ENCODE measurements at places on chromosomes 13 and 19. TPM values are rescaled to one million over a fixed set of nuclear protein-coding genes. Genes with fewer than 3 reads are reported as not detected.

AP1M2 gene
- total RNA-seq: 146 TPM

CBARP gene
- total RNA-seq: 25.6 TPM

TYROBP gene
- not detected for total RNA-seq

ALOX5AP gene
- not detected for total RNA-seq

EBPL gene
- 65.9 TPM for total RNA-seq

PEAK3 gene
- total RNA-seq: not detected

PEX11G gene
- total RNA-seq: 2.4 TPM

ZNF540 gene
- 0.20 TPM for total RNA-seq

- DNase-seq: peak; percentile 90
- H3K36me3 ChIP-seq: peaks cover 44% of the 10 kb centered on the region
- H3K4me3 ChIP-seq: no peak overlapping the region
- no peaks in the 10 kb centered on the region for H3K27me3 ChIP-seq
Measured at GRCh38 chr19:6412447-6413091, 12.0 kb downstream of the KHSRP start.

DNA sequence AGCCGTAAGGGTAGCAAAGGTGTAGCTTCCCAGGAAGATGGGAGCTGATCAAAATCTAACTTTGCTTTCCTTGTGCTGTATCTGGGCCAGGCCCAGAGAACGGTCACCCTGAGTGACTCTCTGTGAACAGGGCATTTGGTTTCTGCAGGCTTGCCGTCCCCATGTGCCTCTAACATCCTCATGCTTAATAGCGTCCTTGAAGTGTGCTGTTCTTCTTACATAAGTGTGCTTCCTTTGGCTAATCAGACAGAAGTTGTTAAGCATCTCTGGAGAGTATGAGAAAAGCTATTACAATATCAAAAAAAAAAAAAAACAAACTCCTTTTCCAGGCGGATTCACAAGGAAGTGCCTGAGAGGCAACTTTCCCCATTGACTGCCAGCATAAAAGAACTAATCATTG lies 503.7 kb downstream of the DIAPH3 start:
- H3K4me3 ChIP-seq: no peak overlapping the region
- no peaks in the 10 kb centered on the region for H3K4me1 ChIP-seq
- H3K36me3 ChIP-seq: peaks cover 15% of the 10 kb centered on the region
- no peak overlapping the region for H3K27ac ChIP-seq
- no peaks in the 10 kb centered on the region for H3K27me3 ChIP-seq

- no peak within 1 kb of the TSS for H3K27ac ChIP-seq
- H3K27me3 ChIP-seq: no peaks in the 10 kb centered on the region
- peak within 1 kb of the TSS; percentile 94 for H3K4me3 ChIP-seq
- H3K4me1 ChIP-seq: no peaks in the 10 kb centered on the region
- peaks cover 25% of the 10 kb centered on the region for H3K36me3 ChIP-seq
Measured at GRCh38 chr19:23758187-23759074, at the start of gene ZNF681. Gene ZNF681 (minus strand): TSS chr19:23758891. CDS start chr19:23758749, 142 bp downstream.

DNA sequence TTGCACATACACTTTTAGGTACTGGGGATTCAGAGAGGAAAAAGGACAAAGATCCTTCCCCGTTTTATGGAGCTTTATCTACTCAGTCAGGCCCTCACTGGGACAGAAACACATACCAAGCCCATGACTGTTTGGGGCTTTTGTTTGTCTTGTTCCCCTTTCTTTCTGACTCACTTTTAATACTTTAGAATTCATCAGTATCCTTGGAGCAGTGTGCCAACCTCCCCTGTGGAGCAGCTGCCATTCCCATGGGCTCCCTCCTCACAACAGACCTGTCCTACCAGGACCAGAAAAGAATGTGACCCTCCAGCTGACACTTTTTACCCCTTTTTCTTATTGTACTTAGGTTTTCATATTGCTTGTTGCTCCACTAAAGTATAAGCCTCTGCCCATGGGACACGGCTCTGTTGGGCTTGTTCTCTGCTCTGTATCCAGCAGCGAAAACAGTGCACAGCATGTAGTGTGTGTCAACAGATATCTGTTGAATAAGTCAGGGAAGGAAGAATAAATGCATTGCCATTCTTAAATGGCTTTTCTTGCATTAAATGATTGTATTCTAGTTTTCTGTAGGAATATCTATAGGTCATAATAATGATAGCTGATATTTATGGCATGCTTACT lies 431.1 kb downstream of the EFNB2 start:
- no peaks in the 10 kb centered on the region for H3K27me3 ChIP-seq
- H3K36me3 ChIP-seq: no peaks in the 10 kb centered on the region
- H3K27ac ChIP-seq: no peak overlapping the region
- DNase-seq: no peak
- peaks cover 8% of the 10 kb centered on the region for H3K4me1 ChIP-seq

GRCh38 chr19:39377373-39378362 lies 13.2 kb downstream of the PAF1 start:
- H3K27ac ChIP-seq: no peak overlapping the region
- H3K27me3 ChIP-seq: no peaks in the 10 kb centered on the region
- no peak for DNase-seq
- H3K4me1 ChIP-seq: no peaks in the 10 kb centered on the region
- H3K36me3 ChIP-seq: peaks cover 54% of the 10 kb centered on the region

DNA sequence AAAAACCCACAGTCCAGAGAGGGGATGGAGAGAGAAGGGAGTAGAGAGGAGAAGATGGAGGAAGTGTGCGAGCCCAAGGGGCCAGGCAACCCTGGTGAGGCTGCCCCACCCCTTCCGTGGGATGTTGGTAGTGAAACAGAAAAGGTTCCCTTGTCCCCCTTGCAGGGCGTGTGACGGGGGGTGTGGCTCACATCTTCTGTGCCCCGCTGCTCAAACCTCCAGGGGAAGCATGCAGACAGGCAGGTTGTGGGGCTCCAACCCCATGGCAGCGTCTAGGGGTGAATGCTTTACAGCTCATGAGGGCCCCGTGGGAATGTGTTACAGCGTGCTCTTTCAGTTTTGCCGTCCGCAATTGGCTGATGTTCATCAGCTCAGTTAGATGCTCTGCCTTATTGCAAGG lies 14.7 kb upstream of the EVI5L start:
- no peak overlapping the region for H3K27ac ChIP-seq
- no peaks in the 10 kb centered on the region for H3K36me3 ChIP-seq
- no peak for DNase-seq
- no peaks in the 10 kb centered on the region for H3K27me3 ChIP-seq
- H3K4me3 ChIP-seq: no peak overlapping the region
- H3K4me1 ChIP-seq: no peaks in the 10 kb centered on the region

DNA sequence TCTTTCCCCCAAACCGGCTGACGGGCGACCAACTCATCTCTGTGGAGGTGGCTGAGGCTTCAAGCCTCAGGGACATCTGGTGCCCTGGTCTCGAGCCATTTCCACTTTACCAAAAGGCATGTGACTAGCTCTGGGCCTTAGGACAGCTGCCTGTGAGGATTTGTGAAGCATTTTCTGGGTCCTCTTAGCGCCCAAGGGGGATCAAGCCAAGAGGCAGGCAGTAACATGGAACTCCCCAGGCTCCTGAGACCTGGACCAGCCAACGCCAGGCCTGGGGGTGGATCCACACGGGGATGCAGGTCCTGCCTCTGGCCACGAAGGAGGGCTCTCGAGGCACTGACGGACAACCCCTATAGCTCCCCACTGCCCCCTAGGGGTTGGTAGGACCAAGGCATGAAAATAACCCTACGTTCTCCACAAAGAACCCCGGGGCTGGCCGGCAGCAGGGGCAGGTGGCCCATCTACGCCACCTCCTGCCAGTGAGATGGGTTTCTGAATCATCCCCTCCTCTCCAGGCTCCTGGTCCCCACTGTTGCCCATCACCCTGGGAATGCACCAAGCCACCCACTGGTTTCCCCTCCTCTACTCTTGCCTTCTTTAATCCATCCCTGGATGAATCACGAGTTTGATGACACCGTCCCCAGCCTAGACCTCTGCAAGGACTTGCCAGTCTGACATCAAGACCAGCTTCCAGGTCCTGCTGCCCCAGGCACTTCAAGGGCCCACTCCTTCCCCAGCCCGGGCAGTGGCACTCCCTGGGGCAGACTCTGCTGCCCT lies 7.0 kb upstream of the MYDGF start:
- no peaks in the 10 kb centered on the region for H3K27me3 ChIP-seq
- H3K4me3 ChIP-seq: peak overlapping the region; percentile 32
- H3K4me1 ChIP-seq: peaks cover 3% of the 10 kb centered on the region
- peaks cover 5% of the 10 kb centered on the region for H3K36me3 ChIP-seq
- DNase-seq: peak; percentile 90

- no peak for DNase-seq
- no peak overlapping the region for H3K4me3 ChIP-seq
- no peaks in the 10 kb centered on the region for H3K4me1 ChIP-seq
- no peaks in the 10 kb centered on the region for H3K27me3 ChIP-seq
Measured at GRCh38 chr13:93771782-93772181, 545.2 kb downstream of the GPC6 start.

DNA sequence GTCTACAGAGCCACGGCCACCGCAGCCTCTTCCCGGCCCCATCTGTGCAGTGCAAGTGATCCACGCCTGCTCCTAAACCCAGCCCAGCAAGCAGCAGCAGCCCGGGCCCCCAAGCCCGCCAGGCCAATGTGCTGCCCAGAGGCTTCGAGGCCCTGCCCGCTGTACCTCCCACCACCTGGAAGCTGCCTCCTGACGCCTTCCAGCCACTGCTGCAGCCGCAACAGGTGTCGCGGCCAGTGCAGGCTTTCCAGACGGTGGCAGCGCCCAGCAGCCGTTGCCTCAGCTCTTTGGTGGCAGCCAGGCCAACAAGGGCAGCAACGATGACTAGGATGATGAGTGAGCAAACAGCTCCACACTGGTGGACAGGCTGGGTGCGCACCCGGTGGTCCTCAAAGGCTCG lies 50.2 kb upstream of the TPM4 start:
- H3K4me1 ChIP-seq: no peaks in the 10 kb centered on the region
- H3K4me3 ChIP-seq: no peak overlapping the region
- no peaks in the 10 kb centered on the region for H3K27me3 ChIP-seq
- no peak for DNase-seq
- H3K36me3 ChIP-seq: no peaks in the 10 kb centered on the region
- H3K27ac ChIP-seq: no peak overlapping the region

GRCh38 chr13:51920267-51920666 lies 58.5 kb downstream of the CCDC70 start:
- no peaks in the 10 kb centered on the region for H3K27me3 ChIP-seq
- H3K4me3 ChIP-seq: no peak overlapping the region
- no peak overlapping the region for H3K27ac ChIP-seq
- no peaks in the 10 kb centered on the region for H3K36me3 ChIP-seq
- peak; percentile 9 for DNase-seq

DNA sequence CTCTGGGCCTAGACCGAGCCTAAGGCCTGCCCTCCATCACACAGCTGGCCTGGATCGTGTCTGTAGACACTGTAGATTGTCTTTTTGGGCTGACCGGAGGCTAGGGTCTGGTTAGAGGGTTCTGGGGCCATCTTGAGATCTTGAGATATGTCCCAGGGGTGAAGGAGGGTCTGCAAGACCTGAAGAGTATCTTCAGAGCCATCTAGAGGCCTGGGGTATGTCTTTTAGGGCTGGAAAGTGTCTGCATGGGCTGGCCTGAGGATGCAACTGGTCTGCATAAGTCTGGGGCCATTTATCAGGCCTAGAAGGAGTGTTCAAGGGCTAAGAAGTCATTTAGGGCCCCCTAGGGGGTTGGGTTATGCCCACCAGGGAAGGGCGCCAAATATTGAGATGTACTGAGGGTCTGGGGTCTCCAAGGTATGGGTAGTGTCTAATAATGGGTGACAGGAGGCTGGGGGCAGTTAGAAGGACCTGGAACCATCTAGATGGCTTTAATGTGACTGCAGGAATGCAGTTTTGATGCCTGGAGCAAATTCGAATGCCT lies 555 bp downstream of the SCAF1 start:
- H3K4me3 ChIP-seq: peak overlapping the region; percentile 99
- peaks cover 39% of the 10 kb centered on the region for H3K36me3 ChIP-seq
- no peak for DNase-seq
- H3K27me3 ChIP-seq: no peaks in the 10 kb centered on the region

DNA sequence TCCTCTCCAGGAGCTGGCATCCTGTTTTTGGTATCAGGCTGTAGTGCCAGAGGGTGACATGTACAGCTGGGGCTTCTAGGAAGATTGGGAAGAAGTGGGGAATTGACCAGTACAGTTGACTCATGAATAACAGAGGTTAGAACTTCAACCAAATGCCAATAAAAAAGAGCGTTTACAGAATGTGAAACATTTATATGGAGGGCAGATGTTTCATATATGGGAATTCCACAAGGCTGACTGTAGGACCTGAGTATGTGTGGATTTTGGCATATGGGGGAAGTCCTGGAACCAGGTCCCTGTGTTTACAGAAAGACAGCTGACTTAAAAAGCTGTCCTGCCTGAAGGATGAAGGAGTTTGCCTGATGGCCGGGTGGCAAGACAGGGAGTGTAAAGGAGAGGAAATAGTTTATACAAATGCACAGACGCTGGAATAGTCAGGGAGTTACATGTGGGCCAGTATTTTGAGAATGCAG lies 5.2 kb downstream of the CHAMP1 start:
- no peaks in the 10 kb centered on the region for H3K4me1 ChIP-seq
- H3K4me3 ChIP-seq: no peak overlapping the region
- H3K36me3 ChIP-seq: peaks cover 56% of the 10 kb centered on the region

DNA sequence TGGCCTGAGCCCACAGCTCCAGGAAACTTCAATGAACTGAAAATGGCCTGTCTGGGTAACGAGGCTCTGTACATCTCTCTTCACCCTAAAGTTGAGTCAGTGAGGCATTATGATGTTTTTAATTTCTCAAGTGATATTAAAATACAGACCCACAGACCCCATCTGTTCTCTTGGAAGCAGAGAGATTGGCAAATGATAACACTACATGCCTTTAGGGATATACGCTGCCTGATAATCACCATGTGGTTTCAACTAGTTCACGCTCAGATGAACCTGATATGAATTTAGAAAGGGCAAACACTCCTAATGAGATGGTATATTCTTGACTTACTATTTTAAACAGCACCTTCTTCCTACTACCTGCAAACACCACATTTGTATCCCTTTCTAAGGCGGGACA lies 127.5 kb downstream of the RFC3 start:
- no peaks in the 10 kb centered on the region for H3K27me3 ChIP-seq
- no peak overlapping the region for H3K27ac ChIP-seq
- no peak overlapping the region for H3K4me3 ChIP-seq

- no peaks in the 10 kb centered on the region for H3K27me3 ChIP-seq
- no peaks in the 10 kb centered on the region for H3K4me1 ChIP-seq
Measured at GRCh38 chr13:94444826-94445225, 34.7 kb downstream of the DCT start.

DNA sequence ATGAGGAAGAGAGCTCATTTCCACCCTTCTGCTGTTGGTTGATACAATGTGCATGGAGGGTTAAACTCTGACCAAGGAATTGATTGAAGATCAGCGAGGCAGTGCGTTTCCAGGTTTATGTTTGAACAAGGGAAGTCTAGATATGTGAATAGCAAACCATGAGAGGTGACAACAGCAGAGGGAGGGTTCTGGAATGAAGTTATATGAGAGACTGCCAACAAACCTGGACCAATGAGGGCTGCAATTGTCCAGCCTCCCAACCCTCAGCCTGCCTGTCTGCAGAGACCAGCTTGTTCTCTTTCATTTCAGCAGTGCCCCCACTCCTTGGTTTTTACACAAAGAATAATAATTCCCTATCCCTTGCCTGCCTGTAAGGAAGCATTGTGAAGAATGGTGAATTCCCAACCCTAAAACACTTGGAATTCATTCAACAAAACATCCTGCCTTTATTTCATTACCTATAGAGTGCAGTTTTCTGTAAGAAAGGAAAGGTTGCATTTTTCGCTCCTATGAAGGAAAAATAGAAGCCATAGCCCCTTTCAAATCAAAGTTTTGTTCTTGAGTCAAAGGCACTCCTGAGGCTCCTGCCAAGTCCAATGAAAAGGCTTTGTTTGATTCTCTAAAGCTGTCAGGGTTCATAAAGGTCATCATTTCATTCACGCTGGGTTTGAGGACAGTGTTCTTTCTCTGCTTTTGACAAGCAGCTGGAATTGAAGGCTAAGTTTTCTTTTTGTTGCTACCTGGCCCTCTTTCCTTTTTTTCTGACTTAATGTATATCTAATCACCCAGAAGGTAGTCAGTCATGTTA lies 53.6 kb upstream of the ABCC4 start:
- H3K4me3 ChIP-seq: no peak overlapping the region
- no peak overlapping the region for H3K27ac ChIP-seq
- no peaks in the 10 kb centered on the region for H3K36me3 ChIP-seq
- no peaks in the 10 kb centered on the region for H3K27me3 ChIP-seq
- DNase-seq: no peak
- H3K4me1 ChIP-seq: no peaks in the 10 kb centered on the region

Data from H9 (cell line).